ENCODE measurements at places on chromosomes 2 and 18.

GRCh38 chr2:19648583-19648982 lies 253.2 kb downstream of the TTC32 start:
- DNase-seq = no peak

- DNase-seq = no peak
Observed at GRCh38 chr2:42147641-42148274, 21.4 kb upstream of the EML4 start.

- no peak for DNase-seq
Observed at GRCh38 chr2:224165901-224166319, 126.8 kb upstream of the SERPINE2 start.

- DNase-seq = no peak
Observed at GRCh38 chr2:27177441-27178351, 28.9 kb downstream of the TCF23 start.

- DNase-seq = no peak
Observed at GRCh38 chr2:206145665-206146064, 13.6 kb downstream of the NDUFS1 start.
